ENCODE measurements at places on chromosomes 6 and 20.
A peak's percentile ranks its signal among the peaks of the same experiment; 100 is the strongest.

DNA sequence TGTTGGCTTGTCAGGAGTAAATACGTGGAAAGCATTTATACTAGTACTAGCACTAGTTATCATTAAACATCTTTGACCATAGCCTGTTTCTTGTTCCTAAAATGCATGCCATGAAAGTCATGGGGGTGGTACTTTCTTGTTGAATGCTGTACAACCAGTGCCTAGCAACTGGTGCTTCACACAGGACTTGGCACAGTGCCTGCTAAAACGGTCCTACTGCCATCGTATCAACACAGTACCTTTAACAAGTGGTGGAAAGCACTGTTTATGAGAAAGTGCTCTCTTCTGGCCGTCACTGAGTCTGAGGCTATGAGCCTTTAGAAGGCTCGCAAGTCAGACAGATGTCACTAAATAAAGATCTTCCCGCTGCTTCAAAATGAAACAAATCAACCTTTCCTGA, 21.6 kb downstream of the ZNFX1 start:
- no peak for DNase-seq

DNA sequence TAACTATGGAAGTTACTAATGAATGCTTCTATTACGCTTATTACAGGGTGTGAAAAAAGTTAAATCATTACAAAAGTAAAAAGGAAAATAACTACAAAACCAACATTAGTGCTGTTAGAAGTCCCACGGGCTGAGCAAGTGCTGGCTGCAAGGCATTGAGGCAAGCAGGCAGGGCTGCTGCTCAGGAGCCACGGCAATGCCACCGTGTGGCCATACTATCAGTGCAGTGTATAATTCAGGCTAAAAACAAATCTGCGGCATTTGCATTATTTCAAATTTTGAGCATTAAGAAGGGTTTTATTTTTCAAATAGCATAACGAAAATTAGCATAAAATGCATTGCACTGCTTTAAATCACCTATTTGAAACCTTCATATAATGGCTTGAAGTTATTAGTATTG, 17.1 kb downstream of the IFNGR1 start:
- DNase-seq: no peak

- DNase-seq: no peak
These were observed 155.8 kb downstream of the PDE7B start for GRCh38 chr6:136007345-136007744.

DNA sequence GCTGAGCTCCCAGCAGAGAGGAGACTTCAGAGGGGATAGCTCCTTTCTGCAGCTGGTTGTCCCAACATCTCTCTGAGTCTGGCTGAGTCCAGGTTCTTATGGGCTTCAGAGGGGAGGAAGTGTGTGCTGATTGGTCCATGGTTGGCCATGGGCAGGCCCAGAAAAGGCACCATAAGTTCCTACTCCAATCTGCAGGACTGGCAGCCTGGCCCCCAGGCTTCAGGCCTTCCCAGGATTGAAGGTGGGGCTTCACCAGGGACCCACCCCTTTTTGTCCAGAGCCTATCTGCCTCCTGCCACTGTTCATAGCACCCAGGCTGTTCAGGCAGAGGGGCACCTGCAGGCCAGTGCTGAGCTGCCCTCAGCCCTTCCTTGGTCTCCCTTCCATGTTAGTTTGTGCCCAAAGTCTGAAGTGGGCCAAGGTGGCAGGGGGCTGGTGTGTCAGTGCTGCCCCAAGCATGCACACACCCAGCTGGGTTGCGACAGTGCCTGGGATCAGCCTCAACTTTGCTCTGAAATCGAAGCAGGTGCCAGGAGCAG, 21.6 kb upstream of the TOP1 start:
- no peak for DNase-seq

GRCh38 chr6:6676910-6677441, 88.5 kb downstream of the LY86 start:
- DNase-seq: peak; percentile 59

DNA sequence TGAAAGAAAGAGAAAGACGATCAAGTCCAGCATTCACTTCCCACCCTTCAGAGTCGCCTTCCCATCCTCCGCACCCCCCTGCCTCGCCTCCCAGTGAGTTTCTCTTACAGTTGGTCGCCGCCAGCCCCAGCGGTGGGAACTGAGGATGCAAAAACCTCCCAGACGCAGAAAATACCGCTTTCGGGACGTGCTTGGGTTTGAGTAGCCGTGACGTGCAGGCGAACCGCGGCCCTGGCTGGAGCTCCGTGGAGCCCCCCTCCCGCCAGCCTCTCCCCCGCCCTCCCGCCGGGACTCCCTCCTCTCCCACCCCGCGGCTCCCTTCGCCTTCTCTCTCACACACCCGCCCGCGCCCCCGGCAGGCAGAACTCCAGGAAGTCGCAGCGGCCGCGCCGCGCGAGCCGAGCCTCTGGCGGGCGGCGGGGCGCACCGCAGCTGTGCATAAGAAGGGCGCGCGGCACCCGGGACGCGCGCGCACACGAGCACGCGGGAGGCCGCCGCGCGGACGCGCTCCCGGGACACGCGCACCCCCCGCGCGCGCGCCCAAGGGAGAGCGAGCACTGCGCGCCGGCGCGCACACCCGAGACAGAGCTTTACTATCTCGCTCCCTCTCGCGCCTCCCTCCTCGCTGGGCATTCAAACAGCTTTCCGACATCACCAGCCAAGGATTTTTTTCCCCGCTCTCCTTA, at the start of gene ADGRB3:
Gene ADGRB3, plus strand, starts transcription at position 557 of the 686 bp plus-strand sequence. CDS start 3,394 bp downstream, outside the sequence.
- peak; percentile 33 for DNase-seq

DNA sequence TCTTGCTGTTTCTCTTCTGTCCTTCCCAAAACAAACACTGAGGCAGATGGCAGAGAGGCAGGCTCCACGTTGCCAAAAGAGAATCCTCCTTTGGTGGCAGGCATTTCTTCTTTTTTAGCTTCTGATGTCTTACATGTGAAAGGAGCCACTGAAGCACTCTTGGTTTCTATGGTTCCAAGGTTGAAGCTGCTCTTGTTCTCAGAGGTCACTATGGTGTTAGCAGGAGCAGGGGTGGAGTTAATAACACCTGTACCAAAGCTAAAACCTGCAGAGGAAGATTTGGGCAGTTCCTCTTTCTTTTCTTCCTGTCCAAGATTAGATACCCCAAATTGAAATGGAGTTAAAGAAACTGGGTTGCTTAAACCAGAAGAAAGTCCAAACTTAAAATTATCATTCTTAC, 28.8 kb downstream of the FAM8A1 start:
- DNase-seq: no peak

Measured in central memory CD4-positive, alpha-beta T cell (primary cell).